Endothelial cell (in vitro differentiated cells): ENCODE measurements at places on chromosomes 4 and X. TPM values are rescaled to one million over a fixed set of nuclear protein-coding genes. Genes with fewer than 3 reads are reported as not detected.

DNA sequence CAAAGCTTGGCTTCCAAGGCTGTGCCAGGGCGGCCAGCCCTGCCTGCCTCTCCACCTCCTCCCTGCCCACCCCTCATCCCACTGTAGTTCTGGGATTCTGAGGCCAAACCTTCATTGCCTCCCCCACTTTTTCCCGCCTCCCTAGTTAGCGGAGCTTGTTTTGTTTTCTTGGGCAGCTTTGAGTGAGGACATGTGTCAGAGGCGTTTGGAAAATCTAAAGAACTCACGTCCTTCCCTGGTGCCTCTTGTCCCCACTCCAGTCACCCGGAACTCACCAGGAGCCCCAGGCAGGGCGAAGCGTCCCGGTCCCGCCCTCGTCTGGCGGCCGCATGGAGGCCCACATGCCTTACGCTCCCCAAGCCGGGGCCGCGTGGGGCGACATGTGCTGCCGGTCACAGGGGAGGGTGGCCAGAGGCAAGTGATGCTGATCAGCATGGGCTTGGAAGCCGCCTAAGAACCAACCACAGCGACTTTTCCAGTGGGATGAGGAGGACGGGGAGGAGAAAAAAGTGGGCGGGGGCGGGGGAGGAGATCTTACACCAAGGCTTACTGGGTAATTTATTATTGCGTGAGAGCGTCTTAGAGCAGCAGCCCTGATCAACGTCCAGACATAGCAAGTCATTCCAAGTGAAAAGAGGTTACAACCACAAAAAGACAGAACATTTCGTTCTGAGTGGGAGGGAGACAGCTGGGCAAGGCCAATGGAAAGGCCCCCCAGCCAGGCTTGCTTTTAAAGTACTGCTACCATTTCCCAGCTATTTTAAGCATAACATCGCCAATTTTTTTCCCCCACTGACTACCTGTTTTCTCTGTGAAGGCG, 48.5 kb downstream of the PRPS1 start:
- no peaks in the 10 kb centered on the region for H3K27me3 ChIP-seq
- peaks cover 6% of the 10 kb centered on the region for H3K4me1 ChIP-seq
- DNase-seq = no peak
- H3K4me3 ChIP-seq = no peak overlapping the region
- no peak overlapping the region for H3K27ac ChIP-seq

The HTN3 gene
- total RNA-seq = not detected

The BTC gene
- total RNA-seq = 0.13 TPM

The SSX2B gene
- not detected for total RNA-seq

DNA sequence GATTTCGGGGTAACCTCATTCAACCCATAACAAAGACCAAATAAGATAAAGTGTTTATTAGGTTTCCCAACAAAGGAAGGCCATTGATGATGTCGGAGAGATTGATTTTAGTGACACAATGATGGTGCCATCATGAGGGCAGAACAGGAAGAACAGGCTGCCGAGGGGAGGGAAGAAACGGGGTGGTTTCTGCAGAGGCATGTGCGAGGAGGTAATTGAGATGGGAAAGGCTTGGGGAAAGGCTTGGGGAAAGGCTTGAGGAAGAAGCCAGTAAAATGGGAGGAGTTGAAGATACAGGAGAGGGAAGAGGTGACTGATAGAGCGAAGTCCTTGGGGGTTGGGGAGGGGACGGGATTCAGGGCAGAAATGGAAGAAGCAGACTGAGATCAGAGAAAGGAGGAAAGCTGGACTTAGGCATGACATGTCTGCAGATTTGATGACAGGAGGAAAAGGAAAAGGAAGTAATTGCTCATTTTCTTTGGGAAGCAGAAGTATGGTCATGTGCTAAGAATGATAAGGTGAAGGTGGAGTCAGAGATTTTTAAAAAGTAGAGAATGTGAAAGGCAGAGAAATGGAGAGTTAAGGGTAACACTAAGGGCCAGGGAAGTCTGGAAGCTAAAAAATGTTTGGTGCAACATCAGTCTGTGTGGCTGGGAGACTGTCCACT, 6.0 kb downstream of the HPSE start:
- H3K27me3 ChIP-seq = no peaks in the 10 kb centered on the region
- H3K36me3 ChIP-seq = peaks cover 7% of the 10 kb centered on the region
- no peak overlapping the region for H3K4me3 ChIP-seq
- peaks cover 36% of the 10 kb centered on the region for H3K4me1 ChIP-seq
- H3K27ac ChIP-seq = peak overlapping the region; percentile 24

The TCEAL7 gene
- total RNA-seq = 23.7 TPM

DNA sequence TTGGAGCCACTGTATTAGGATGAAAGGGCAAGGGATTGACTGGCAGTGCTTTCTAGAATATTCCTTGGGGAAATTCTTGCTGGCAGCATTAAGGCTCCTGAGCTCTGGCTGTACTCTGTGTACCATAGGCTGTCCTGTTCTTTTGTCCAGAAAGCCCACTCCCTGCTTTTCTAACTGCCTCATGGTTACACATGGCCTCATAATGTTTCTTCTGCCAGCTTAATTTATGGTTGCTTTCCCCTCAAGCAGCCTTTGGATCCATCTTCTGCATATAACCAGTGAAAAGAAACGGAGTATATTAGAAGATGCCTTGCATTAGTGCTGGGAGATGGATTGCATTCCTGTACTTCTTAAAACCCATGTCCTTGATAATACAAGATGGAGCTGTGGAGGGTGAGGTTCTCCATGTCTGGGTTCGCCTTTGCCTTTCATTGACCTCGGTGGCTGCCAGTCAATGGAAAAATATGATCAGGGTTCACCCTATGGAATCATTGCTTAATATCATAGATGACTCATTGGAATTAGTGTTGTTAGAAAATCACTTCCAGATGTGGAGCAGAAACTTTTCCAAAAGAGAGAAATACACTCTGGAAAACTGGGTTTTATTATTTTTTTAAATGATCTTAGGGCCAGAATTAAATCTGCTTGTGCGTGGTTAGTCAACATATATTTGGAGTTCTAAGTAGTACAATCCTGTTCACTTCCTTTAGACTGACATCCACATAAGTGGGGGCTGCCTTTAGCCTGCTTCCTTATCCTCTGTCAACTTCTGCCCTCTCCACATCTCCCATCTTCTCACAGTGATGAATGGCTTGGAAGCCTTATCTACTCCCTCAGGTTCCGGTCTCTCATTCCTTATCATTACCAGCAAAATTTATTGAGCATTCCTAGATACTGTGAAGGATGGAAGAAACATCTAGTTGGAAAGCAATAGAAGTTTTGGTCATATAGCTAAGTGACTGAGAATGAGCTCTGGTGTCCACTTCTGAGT, 24.9 kb downstream of the DOCK11 start:
- DNase-seq = no peak
- H3K27ac ChIP-seq = no peak overlapping the region
- H3K4me1 ChIP-seq = peaks cover 4% of the 10 kb centered on the region
- H3K27me3 ChIP-seq = no peaks in the 10 kb centered on the region
- H3K4me3 ChIP-seq = no peak overlapping the region

GRCh38 chrX:54064564-54064963, 20.3 kb upstream of the PHF8 start:
- H3K27me3 ChIP-seq = no peaks in the 10 kb centered on the region
- H3K4me1 ChIP-seq = no peaks in the 10 kb centered on the region
- no peak for DNase-seq
- no peak overlapping the region for H3K27ac ChIP-seq
- no peaks in the 10 kb centered on the region for H3K36me3 ChIP-seq
- H3K4me3 ChIP-seq = no peak overlapping the region

DNA sequence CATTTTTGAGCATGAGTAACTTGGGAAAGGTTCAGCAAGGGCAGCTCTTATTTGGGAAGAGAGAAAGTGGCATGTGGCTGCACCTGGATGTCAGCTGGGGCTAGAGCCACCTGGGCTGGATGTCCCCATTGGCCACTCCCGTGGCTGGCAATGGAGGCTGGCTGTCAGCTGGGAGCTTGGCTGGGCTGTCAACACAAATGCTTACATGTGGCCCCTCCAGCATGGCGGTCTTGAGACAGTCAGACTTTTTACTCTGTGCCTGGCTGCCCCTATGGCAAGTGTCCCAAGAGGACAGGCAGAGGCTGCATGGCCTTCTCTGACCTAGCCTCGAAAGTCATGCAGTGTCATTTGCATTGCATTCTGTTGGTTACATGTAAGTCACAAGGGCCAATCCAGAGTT, 99.6 kb downstream of the FAM53A start:
- peaks cover 5% of the 10 kb centered on the region for H3K27me3 ChIP-seq
- no peak overlapping the region for H3K27ac ChIP-seq
- DNase-seq = no peak
- no peaks in the 10 kb centered on the region for H3K36me3 ChIP-seq
